Stimulated activated CD8-positive, alpha-beta memory T cell treated with anti-CD3 and anti-CD28 coated beads, Interleukin-12 subunit alpha, Interleukin-12 subunit beta, amount 100 ng/mL, for 1 hour (primary cell): ENCODE measurements at places on chromosomes 2 and 18.

DNA sequence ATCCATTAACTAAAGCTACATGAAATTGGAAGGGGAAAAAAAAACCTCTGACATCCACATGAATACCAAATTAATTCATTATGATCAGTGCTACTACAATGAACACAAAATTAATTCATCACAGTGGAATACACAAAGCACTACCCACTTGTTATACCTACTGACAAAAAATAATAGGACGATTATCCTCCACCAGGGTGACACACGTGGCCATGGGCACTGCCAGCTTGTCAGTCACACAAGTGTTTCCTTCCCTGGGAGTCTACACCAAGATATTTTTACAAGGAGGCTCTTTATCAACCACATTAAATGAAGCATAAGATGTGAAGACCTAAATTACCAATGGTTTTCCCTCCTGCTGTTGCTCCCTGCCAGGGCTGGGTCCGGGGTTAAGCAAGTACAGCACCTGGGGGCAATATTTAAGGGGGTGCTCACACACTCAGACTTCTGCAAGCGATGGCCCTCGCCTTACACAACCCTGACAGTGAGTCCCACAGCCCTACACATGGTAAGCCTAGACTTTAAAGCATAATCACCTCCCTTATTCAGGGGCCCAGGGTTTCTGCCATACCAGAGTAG is 90.1 kb downstream of the TCF4 start:
- DNase-seq: no peak

DNA sequence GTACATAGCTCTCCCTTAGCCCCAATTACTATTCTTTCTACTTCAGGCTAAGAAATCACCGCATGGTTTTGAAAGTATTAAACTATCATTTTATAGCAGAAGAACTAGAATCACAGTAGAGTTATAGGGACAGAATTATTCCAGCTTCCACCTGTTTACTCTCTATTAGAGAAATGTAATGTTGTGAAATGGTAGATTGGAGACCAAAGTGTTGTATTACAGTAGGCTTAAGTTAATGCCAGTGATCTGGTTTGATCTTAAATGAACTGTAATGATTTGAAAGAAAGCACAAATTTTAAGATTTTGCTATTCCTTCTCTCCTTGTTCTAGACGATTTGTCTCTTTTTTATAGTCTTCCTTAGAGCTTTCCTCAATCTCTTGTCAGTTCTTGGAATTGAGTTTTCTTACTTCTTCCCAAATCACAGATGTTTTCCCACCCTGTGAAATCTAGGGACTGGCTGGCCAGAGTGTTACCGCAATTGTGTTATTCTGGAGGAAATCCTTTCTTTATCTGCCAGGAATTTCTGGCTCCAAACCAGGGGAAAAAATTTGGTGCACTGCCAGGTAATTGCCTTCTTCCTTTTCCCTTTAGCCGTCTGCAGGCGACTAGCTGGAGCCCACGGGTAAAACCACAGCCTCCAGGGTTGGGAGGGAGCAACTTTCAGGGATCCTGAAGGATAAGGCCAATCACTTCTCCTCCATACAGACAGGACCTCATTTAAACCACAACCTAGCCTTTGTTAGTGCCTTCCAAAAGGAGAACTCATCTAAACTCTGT is 51.7 kb downstream of the NOP58 start:
- DNase-seq: no peak

GRCh38 chr2:223532712-223533111 is 69.4 kb downstream of the SCG2 start:
- no peak for DNase-seq

DNA sequence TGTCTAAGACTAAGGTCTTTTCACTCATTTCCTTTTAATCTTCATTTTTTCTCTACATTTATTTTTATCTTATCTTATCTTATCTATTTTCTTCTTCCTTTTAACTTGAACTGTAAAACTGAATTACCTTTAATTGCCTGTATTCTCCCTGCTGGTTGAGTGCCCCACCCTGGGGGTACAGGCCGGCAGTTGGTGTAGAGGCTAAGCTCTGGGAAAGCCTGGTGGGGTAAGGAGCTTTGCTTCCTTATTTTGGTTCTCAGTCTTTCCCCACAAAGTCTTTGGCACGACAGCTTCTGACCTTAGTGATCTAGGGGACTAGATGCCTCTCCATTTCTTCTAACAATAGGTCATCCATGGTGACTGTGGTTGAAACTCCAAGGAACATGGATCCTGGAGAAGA is 26.8 kb upstream of the HAAO start:
- no peak for DNase-seq

DNA sequence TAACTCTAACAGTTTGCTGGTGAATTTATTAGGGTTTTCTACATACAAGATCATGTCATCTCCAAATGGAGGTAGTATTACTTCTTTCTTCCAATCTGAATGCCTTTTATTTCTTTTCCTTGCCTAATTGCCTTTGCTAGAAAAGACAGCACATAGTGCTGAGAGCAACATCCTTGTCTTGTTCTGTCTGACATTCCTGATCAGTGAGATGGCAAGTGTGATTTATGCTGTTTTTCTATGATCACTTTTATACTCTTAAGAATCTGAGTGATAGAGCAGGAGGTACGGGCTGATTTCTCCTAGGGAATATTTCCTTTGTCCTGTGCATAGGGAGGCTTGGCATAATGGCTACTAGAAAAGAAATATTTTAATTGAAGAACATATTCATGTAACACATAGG is 17.3 kb downstream of the LYPD6B start:
- DNase-seq: no peak

- no peak for DNase-seq
Observed at GRCh38 chr2:64766841-64767669, 113.3 kb upstream of the SERTAD2 start.

DNA sequence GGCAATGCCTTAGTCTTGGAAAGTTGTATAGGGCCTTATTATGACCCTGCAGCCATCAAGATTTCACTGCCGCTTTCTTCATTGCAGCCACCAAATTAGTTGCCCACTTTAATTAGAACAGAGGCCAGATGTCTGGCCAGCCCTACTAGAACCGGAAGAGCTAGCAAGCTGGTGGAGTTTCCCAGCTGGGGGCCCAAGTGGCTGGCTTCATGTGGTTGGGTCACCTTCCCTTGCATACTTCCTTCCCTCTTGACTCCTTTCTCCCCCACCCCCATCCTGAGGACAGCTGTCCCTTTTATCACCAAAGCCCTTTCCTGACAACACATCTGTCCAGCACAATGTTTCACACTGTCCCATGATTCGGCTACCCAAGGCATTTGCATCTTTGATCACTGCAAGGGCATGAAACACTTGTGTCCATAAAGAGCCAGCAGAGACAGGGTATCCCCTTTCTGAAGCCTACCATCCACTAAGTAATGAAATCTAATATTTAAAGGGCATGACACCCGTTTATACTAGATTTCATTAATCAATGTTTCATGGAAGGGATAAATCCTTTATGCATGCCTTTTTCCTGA is 187.2 kb downstream of the BCL11A start:
- no peak for DNase-seq

- DNase-seq: no peak
Observed at GRCh38 chr2:19848952-19849351, 52.8 kb downstream of the TTC32 start.

- DNase-seq: no peak
Observed at GRCh38 chr2:20130821-20131645, 79.6 kb upstream of the LAPTM4A start.

DNA sequence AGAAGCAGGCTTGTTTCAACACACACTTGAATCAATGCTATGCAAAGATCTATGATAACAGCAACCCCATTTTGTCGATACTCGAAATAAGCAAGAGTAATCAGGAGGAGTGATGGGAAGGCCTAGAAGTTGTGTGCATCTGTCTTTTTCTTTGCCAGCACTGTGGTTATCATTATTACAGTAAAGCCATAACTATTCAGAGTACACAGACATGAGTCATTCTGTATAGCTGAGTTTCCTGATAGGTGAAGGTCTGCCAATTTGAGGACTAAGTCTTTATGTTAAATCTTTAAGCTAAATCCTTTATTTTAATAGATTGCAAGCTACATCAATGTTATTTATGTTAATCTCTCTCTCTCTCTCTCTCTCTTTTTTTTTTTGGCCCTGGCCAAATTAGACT is 1344.4 kb upstream of the CELF4 start:
- no peak for DNase-seq

GRCh38 chr2:231213931-231214642 is 15.7 kb downstream of the ARMC9 start:
- DNase-seq: no peak

GRCh38 chr2:47208852-47209606 is 53.9 kb upstream of the STPG4 start:
- DNase-seq: no peak

GRCh38 chr2:223784221-223784772 is 53.1 kb downstream of the AP1S3 start:
- DNase-seq: no peak

DNA sequence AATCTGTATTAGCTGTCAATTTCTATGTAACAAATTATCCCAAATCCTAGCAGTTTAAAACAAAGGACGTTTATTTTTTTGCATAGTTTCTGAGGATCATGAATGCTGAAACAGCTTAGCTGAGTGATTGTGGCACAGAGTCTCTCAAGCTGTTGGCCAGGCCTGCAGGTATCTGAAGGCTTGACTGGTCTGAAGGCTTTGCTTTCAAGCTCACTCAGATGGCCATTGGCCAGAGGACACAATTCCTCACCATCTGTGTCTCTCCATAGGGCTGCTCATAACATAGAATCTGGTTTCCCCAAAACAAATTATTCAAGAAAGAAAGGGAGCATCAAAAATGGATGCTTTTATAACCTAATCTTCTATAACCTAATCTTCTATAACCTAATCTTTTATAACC is 33.7 kb downstream of the UNC80 start:
- DNase-seq: no peak

DNA sequence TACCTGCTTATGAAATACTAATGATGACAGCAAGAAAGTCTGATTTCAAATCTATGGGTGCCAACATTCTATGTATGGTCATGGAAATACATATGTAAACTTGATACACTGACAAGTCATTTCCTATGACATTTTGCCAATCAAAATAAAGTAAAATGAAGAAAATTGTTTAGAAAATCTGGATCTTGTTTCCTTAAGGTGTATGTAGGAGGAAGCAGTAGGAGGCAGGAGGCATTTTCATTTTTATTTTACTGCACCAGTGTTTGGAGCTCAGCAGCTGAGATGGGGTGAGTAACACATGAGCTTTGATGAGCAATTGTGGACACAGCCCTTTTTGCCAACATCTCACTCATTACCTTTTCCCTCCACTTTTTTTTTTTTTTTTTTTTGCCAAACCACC is 167.0 kb downstream of the AFF3 start:
- no peak for DNase-seq

- DNase-seq: no peak
Observed at GRCh38 chr2:212264187-212264586, 274.4 kb downstream of the ERBB4 start.

- no peak for DNase-seq
Observed at GRCh38 chr2:55164534-55165480, 67.3 kb downstream of the CLHC1 start.

DNA sequence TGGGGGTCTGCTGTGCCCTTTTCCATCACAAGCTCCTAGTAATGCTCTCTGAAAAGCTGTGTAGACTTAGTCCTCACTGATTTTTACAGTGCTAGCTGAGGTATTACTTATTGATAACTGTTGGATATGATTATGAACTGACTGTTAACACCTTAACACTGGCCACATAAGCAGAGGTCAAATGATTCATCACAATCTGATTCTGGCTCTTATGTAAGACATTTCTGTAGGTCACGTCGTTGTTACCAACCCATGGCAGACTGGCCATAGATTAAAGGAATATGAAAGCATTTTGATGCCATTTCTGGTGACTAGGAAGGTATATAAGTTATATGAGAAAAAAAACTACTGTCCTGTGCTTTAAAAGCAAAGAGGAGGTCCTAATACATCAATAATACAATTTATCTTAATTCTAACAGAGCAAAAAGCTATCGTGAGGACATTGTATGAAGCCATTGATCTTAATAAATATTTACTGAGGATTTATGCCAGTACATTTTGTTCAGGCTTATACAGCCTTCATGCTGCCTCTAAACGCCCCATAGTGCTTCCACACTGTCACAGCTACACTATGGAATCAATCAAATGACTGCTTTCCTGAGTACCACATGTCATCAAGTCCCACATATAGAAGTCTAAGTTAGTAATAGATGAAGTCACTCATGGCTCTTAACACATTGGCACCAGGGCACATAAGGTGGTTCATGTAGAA is 6.9 kb upstream of the RND3 start:
- DNase-seq: no peak
